ENCODE measurements at places on chromosomes 5 and 9.

DNA sequence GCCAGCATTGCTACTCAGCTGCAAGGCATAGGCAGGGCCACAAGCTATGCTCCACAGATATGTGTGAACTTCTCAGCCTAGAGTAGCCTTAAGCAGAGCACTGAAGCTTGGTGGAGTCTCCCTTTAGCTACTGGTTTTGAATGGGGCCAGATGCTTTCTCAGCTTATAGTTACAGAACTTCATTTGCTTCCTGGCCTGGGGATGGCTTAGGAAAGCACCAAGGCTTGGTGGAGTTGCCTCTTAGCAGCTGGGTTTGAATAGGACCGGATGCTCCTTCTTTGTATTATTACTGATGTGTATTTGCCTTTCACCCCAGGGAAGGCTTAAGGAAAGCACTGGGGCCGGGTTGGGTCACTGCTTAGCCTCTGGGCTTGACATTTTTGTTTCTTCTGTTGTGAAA is 497.8 kb upstream of the SEMA6A start:
- no peak for DNase-seq

DNA sequence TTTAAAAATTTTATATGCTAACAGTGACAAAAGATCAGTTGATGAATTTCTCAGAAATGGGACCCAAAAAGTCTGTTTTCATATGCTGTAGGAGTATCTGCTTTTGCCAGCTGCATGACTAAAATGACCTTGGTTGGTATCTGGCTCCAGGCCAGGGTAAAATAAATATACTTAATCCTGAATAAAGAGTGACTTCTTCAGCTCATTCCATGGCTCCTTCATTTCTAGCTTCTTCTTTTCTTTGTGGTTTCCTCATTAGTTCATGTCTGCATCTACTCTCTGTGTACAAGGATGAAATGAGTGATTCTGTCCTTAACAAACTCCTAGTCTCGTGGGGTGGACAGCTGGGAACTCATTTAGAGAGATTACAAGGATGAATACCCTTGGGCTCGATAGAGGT is 36.0 kb downstream of the RCL1 start:
- DNase-seq = no peak

DNA sequence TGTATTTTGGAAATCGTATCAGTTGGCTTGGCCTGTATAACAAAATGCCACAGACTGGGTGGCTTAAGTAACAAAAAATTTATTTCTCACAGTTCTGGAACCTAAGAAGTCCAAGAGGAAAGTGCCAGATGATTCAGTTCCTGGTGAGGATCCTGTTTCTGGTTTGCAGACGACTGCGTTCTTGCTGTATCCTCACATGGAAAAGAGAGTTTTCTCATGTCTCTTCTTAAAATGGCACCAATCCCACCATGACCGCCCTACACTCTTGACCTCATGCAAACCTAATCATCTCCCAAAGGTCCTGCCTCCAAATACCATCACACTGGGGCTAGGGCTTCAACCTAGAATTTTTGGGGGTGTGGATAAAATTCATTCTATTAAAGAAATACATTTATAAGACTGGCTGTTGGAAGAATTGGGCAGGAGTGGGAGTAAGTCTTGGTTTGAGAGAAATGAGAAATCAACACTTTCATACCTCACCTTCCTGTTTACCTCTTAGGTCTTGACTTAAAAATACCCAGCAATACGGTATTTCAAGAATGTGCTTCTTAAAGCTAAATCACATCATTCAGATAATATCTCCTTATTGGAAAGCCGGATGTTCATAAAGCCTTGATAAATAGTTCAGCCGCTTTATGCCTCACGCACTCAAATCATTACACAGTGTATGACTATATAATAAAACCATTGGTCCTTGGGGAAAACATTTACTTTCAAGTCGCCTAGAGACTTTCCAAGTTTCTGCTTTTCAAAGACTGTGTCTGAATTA is 28.7 kb downstream of the PTTG1 start:
- no peak for DNase-seq

DNA sequence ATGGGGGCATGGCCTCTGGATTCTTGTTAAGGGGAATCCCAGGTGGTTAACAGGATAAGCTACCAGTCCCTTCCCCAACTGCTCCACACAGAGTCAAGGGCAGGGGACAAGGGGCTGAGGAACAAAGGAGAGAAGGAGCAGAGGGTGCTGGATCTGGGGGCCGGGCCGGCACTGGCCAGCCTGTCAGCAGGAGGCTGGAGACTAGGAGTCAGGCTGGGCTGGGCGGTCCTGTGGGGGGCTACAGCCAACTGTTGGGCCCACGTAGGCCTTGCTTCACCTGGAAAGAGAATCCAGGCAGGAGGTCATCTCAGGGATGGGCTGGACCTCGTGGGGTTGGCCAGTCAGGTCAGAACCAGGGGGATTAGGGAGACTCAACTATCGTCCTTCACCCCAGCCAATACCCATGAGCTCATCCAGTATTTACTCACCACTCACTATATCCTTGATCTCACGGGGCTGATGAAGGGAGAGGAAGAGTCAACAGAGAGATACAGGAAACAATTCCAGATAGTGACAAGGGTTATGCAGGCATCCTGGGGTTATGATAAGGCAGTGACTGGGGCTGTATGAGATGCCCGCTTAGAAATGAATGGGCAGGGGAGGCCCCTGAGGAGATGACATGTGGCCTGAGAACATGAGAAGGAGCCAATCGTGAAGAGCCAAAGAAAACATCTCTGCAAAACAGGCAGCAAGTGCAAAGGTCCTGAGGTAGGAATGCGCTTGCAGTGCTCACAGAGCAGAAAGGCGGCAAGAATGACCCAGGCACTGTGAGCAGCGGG is 47.9 kb upstream of the SLC25A51 start:
- no peak for DNase-seq

- peak; percentile 46 for DNase-seq
Measured at GRCh38 chr9:127869310-127870152, 7.9 kb downstream of the AK1 start.

DNA sequence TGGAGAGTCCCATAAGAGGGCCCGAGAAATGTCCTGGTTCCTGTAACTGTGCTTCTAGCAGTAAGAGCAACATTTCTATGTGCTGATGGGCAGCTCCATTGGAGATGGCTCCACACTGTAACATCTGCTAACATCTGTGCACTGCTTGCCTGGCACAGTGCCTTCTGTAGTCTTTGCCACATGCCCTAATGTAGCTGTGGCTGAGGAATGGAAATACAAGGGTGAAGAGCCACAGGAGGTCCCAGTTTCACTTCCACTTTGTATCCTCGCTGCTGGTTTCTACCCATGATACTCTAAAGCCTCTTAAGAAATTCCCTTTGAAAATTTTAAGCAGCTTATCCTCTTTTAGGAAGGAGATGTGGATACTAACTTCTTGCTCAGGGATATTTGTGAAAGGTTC is 97.4 kb downstream of the HOMER1 start:
- no peak for DNase-seq

- no peak for DNase-seq
Measured at GRCh38 chr9:91572044-91572443, 148.4 kb upstream of the NFIL3 start.

DNA sequence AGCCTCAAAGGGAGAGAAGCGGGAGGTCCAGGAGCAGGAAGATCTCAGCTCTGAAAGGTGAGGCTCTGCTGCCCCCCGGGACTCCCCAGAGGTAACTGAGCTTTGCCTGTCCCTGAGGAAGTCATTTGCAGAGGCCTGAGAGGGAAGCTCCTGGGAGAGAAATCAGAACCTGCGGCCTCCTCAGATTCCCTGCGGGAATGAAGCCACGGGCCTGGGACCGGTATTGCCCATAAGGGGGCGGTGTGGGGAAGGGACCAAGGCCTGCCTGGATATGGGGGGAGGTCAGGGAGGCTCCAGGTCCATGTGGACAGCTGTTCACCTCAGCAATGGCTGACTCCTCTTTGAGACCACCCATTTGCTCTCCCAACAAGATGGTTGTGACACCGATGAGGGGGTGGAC is 1.3 kb downstream of the SPATA31E1 start:
- no peak for DNase-seq

GRCh38 chr5:154274828-154275185 is 84.3 kb downstream of the GALNT10 start:
- no peak for DNase-seq

DNA sequence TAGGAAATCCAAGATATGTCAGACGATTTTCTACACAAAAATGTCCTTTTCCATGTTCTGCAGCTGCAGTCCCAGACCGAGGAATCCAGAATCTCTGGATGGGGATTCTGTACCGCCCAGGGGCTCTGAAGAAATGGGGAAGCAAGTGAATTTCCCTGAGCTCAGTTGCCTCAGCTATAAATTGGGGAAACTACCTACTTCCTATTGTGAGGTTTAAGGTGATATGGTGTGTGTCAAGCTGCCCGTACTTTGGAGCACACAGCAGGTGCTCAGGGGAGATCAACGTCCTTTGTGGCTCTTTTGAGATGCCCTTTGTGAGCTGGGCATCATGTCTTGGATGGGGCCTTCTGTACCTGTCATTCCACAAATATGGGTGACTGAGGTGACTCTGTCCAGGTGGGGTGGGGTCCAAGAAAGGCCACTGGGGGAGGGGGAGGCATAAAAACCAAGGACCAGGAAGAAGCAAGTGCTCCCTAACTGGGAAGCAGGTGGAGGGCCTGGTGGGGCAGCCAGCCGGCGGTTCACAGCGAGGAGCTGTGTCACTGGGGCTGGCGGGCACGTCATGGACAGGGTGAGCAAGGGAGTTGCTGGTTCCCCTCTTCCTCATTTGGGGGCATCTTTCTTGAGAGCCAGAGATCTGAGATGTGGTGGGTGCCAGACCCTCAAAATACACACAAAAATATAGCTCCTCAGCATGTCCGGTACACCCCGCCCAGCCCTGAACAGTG is 116.0 kb downstream of the CRB2 start:
- no peak for DNase-seq

GRCh38 chr5:173772384-173773059 is 115.6 kb upstream of the CPEB4 start:
- DNase-seq = no peak

DNA sequence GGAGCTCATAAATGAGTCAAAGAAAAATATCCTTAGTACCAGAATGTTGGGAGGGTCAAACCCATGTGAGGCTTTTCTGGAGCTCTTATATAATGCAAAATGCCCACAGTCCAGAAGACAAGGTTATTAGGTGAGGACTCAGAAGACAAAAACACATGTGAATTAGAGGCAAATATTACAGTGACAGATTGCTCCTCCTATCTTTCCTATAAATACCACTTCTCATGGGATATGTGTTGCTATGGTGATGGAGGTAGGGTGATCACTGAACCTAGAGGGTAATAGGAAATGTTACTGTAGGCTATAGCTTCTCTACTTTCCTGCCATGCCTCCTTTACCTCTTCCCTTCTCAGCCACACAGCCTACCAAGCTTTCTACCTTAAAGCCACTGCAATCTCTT is 264.6 kb downstream of the SEC61B start:
- no peak for DNase-seq

GRCh38 chr5:105274079-105274478 is 1711.5 kb upstream of the NUDT12 start:
- no peak for DNase-seq

DNA sequence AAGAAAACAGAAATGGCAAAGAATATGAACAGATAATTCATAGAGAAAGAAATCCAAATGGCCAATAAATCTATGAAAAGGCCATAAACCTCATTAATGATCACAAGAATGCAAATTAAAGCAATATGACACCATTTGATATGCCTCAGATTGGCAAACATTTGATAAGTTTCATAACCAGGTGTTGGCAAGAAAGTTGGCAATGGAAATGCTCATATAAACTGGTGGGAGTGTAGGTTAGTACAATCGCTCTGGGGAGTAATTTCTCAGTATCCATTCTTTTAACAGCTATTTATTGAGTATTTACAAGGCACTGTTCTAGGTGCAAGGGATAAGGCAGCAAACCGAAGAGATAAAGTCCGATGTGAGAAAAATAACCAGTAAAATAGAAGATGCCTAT is 154.5 kb downstream of the TTLL11 start:
- no peak for DNase-seq

DNA sequence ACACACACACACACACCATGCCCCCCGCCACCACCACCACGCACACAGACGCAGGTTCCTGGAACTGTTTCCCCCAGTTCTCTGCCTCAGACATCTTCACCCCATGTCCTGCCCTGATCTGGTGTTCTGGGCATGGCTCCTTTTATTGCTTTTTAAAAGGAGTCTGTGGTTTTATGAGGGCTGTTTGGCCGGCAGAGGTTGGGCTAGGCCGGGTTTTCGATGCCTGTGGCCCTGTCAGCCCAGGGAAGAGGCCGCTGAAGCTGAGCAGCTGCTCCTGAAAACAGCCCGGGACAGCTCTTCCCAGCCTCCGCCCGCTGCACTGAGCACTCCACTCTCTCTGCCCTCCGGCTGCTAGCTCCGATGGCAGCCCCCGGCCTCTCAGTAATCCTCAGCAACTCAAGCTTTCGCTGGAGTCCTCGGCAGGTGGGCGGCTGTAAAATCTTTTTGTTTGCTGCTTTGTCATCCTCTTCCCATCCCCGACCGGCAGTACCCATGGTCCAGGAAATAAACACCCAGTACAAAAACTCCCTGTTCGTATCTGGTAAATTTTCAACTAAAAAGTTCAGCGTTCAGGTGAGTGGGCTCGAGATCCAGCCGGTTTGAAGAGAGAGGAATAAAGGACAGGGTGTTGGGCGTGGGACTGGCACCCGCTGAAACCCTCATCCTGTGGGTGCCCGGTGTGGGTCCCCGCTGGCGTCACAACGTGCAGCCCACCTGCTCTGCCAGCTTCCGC is 103.0 kb upstream of the ERCC6L2 start:
- no peak for DNase-seq

GRCh38 chr9:78031444-78031892 is at the start of gene GNAQ:
Gene GNAQ (minus strand): TSS chr9:78031811. CDS start chr9:78031235, 576 bp downstream.
- DNase-seq = no peak
